ENCODE measurements at places on chromosomes 5 and 9. TPM values are rescaled to one million over a fixed set of nuclear protein-coding genes. Genes with fewer than 3 reads are reported as not detected.

SLC25A51 gene
- total RNA-seq, result 79.5 TPM

HTR4 gene
- not detected for total RNA-seq

CARTPT gene
- total RNA-seq, result not detected

WASHC1 gene
- 6.8 TPM for total RNA-seq

ACSL6 gene
- total RNA-seq, result 0.09 TPM

RHOBTB3 gene
- total RNA-seq, result 304 TPM

CCNO gene
- not detected for total RNA-seq

RFESD gene
- total RNA-seq, result 1.7 TPM

DDX4 gene
- not detected for total RNA-seq

Data from smooth muscle cell of bladder (primary cell).